ENCODE measurements at places on chromosomes 4 and X. TPM values are rescaled to one million over a fixed set of nuclear protein-coding genes. Genes with fewer than 3 reads are reported as not detected.

- no peak for DNase-seq
Measured at GRCh38 chrX:51144828-51145442, 187.7 kb upstream of the NUDT10 start.

- peak; percentile 79 for DNase-seq
Measured at GRCh38 chr4:56995525-56995924, 16.8 kb downstream of the POLR2B start.

The SAGE1 gene
- not detected for total RNA-seq

- no peak for DNase-seq
Measured at GRCh38 chr4:112895811-112896608, 153.4 kb upstream of the ANK2 start.

GRCh38 chr4:26288355-26288909, 32.4 kb upstream of the RBPJ start:
- peak; percentile 31 for DNase-seq

DNA sequence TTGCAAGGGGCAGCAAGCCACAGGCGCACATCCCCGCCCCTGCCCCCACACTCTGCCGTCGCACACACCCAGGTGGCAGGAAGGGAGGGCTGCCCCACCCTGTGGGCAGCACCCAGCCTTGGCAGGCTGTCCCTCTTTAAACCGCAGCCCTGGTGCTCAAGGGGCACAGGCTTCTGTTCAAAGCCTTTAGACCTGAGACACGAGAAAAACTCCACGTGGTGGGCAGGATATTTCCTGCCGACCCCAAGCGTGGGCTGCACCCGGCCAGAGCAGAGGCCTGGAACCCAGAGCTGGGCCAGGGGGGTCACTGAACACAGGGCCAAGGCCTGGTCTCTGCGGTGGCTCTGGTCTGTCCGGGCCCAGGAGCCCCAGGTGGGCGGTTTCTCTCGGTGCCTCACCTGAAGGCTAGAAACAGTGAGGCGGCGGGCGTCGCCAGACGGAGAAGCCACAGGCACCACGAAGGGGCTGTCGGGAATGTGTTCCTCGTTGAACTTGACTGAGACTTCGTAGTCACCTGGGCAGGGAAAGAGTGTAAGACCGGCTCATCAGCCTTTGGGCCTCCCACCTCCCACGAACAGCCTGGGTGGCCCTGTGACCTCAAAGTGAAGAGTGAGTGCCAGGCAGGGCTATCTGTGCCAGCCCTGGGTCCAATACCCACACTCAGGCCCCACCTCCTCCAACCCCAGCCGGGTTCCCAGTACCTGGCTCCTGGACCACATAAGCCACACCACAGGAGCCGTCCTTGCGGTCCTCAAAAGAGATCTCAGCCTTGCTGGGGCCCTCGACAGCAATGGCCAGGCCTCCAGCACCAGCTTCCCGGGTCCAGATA, 23.0 kb downstream of the FLNA start:
- no peak for DNase-seq

The FANCB gene
- 0.38 TPM for total RNA-seq

- no peak for DNase-seq
Measured at GRCh38 chr4:6573551-6573950, 1.4 kb upstream of the MAN2B2 start.

The KLHL5 gene
- total RNA-seq: 16.3 TPM

- no peak for DNase-seq
Measured at GRCh38 chrX:53930515-53931380, 113.5 kb downstream of the PHF8 start.

DNA sequence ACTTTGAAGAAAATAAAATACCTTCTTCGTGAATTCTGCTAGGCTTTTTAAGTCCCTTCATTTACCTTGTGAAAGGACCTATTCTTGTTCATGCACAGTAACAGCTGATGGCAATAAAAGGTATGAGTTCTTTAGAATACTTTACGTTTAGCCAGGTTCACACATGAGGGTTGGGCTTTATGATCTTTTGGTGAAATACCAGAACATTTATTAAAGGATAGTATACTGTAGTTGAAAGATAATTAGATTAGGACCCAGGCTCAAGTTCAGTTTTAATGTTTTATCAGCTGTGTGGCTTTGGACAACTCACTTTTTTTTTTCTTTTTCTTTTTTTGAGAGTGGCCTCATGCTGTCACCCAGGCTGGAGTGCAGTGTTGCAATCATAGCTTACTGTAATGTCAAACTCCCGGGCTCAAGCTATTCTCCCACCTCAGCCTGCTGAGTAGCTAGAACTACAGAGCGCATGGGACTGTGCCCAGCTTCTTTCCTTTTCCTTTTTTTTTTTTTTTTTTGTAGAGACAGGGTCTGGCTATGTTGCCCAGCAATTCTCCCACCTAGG, 28.2 kb upstream of the NEIL3 start:
- no peak for DNase-seq

GRCh38 chrX:18797141-18797540, 89.7 kb downstream of the PPEF1 start:
- no peak for DNase-seq

DNA sequence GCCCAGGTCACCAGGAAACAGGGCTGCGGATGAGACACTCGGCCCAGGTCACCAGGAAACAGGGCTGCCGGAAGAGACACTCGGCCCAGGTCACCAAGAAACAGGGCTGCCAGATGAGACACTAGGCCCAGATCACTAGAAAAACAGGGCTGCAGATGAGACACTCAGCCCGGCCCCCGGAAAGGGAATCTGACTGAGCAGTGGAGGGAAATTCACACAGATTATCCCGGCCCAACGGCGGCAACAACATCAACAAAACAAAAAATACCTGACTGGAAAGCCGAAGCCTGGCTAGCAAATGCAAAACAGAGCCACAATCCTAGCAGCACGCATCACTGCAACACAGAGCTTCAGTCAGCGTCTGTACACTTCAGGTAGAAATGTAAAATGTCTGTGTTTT, 20.7 kb downstream of the AFAP1 start:
- DNase-seq: no peak

- no peak for DNase-seq
Measured at GRCh38 chrX:3280706-3281105, 65.7 kb downstream of the MXRA5 start.

The TMEM255A gene
- 0.90 TPM for total RNA-seq

The DAPP1 gene
- 0.50 TPM for total RNA-seq

DNA sequence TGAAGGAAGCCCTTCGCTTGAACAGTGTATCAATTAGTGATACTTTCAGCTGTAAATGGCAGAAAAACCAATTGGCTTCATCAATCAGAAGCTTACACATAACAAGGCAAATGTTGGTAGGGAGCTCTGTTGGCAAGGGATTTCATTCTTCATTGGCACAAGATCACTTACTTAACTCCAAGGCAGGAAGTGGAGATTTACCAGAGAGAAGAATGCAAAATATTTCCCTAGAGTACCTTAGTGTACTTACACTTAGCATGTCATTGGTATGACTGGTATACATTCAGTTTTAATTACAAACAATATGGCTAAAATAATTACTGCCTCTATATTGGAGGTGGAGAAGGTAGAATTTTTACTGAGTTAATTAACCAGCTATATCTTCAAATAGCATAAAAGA, 545.0 kb downstream of the GABRG1 start:
- no peak for DNase-seq

GRCh38 chrX:112738347-112739033, 58.8 kb upstream of the LHFPL1 start:
- DNase-seq: no peak

The AFF2 gene
- 0.48 TPM for total RNA-seq

The XKRX gene
- total RNA-seq: not detected

DNA sequence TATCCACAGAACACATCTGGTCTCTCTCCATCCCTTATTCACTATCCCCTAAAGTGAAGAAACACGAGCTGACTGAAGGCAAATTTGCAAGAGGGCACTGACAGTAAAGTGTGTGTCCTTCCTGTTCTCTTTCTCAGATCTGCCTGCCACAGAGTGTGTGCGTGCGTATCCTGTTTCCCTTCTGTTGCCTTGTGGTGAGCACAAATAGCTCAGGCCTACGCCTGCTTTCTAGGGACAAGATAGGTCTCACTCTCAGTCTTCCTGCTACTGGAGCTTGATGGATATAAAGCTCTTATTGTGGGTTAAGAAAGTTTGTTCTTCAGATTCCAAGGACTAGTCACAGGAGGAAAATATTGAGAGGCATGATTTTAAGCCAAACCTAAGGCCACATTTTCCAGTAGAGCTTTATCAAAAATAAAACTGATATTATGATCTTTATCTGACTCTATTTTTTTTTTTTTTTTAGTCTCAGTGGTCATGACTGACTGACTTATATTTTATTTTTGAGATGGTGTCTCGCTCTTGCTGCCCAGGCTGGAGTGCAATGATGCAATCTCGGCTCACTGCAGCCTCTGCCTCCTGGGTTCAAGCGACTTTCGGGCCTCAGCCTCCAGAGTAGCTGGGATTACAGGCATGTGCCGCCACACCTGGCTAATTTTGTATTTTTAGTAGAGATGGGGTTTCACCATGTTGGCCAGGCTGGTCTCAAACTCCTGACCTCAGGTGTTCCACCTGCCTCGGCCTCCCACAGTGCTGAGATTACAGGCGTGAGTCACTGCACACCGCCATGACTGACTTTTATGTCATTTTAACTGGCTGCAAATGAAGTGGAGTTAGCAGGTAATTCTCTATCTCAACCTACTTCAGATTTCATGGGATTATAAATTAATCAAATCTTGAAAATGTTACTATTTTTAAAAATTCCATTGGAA, 140.3 kb upstream of the SH3RF1 start:
- peak; percentile 34 for DNase-seq

DNA sequence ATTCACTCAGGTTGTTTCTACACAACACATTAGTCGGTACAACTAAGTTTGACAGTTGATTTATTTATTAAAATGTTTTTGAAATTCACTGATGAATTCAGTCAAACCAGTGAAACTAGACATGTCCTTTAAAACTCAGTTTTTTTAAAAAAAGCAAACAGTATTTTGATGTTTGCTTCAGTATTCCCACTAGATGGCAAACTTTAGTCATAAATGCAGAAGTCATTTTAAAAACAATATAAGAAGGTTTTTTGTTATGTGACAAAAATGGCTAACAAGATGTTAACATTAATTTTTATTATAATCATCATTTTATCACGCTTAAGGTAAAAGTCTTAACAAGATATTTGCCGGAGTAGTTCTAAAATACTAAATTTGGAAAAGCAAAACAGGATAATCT, 1337.8 kb upstream of the DIAPH2 start:
- no peak for DNase-seq

- no peak for DNase-seq
Measured at GRCh38 chr4:47073647-47074046, 42.3 kb downstream of the GABRB1 start.

The CT55 gene
- not detected for total RNA-seq

GRCh38 chr4:101331017-101331416, 16.3 kb downstream of the PPP3CA start:
- DNase-seq: no peak

All from heart left ventricle (tissue), 16 donors.